T47D (cell line): ENCODE measurements at places on chromosomes 5 and 9.

GRCh38 chr5:80757290-80757689 lies 102.5 kb upstream of the DHFR start:
- no peak for DNase-seq

DNA sequence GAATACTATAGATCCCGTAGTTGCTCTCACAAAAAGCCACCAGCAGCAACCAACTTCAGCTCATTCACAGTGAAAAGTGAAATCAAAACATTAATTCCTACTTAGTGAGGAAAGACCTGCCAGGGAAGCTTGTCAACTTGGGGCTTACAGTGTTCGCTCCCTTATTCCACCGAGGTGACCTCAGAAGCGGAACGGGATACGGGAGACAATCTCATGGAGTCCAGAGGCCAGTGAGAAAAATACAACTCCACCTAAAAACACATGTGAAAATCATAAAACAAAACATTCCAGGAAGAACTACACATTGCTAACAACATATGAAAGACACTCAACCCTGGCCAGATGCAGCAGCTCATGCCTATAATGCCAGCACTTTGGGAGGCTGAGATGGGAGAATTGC lies 11.6 kb downstream of the EPB41L4B start:
- no peak for DNase-seq

DNA sequence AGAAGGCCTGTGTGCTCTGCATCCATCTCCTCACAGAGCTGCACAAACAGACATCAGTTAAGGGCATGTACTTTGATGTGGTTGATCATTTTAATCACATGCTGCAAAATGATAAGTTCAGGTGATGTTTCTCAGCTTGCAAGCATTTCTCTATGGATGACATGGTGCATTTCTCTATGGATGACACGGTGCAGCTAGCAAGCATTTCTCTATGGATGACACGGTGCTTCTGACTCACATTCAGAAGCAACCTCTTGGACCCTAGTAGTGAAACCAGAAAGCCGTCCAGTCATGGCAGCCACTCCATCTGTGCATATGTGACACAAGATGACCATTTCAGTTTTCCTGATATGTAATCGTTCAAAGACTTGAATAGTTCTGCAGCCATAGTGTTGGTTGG lies 24.1 kb upstream of the RNF20 start:
- no peak for DNase-seq

DNA sequence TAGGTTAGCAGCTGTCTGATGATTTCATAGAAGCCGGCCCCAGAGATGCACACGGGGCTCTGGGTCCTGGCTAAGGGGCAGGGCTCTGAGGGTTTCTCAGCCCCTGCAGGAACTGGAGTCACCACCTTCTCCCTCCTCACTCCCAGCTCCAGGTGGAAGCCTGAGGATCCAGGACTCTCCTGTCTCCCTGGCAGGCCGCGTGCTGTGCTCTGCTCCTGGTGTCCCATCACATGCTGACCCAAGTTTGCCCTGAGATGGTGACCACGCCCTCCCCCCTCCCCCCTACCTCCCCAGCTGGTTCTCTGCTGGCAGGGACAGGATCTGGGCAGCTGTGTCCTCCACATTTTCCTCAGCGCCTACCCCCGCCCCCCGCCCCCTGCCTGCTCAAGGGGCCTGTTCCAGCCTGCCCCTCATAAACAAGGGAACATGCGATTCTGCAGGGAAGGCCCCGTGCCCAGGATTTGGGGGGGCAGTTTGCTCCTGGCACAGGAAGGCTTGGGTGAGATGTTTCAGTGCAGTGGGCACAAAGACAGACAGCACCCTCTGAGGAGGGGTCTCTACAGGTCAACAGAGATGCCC lies 87.4 kb downstream of the PSD2 start:
- DNase-seq: no peak

- peak; percentile 21 for DNase-seq
Observed at GRCh38 chr5:113606298-113607134, 93.0 kb downstream of the YTHDC2 start.

GRCh38 chr9:133761641-133762248 lies 23.6 kb upstream of the SARDH start:
- no peak for DNase-seq

DNA sequence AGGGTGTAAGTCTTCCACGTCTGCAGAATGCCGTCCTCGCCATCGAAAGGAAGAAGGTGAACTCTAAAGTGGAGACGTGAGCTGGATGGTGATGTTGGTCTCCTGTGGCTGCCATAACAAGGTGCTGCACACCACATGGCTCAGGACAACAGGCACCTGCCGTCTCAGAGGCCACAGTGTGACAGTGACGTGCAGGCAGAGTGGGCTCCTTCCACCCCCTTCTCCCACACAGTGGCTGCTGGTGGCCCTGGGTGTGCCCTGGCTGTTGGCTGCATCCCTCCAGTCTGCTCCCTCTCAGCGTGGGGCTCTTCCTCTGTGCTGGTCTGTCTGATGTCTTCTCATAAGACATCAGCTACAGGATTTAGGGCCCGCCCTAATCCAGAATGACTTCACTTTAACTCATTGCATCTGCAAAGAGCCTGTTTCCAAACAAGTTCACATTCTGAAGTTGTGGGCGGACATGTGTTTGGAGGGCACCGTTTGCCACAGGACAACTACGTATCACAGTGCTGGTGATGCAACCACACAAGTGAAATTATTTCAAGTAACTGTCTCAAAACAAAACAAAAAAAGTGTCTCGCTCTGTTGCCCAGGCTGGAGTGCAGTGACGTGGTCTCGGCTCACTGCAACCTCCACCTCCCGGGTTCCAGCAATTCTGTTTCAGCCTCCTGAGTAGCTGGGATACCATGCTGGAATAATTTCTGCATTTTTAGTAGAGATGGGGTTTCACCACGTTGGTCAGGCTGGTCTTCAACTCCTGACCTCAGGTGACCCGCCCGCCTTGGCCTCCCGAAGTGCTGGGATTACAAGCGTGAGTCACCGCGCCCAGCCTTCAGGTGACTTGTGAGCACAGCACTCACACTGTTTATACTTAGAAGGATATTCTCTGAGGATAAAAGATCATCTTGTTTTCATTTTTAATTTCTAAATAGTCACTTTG lies 31.2 kb upstream of the CLPTM1L start:
- no peak for DNase-seq

DNA sequence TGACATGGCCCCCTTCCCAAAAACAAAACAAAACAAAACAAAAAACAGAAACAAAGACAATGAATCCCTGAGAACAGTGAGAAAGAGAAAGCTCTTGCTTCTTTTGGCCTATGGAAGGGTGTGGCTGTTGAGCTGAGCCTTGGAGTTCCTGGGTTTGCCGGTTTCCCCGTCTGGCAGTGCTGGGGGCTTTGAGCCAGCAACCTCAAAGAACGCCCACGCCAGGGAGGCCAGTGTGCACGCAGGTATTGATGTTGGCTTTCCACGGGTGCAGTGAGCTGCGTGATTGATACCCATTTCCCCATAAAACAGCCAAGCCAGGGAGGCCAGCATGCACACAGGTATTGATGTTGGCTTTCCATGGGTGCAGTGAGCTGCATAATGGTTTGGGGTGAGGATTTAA lies 8.3 kb upstream of the LCN1 start:
- no peak for DNase-seq

GRCh38 chr9:115116421-115117284 lies 1.3 kb downstream of the TNC start:
- DNase-seq: no peak

- no peak for DNase-seq
Observed at GRCh38 chr9:135796784-135797485, 95.0 kb downstream of the KCNT1 start.
